ENCODE measurements at places on chromosomes 2 and 18. TPM values are rescaled to one million over a fixed set of nuclear protein-coding genes. Genes with fewer than 3 reads are reported as not detected.

Gene PTPN18
- 120 TPM for total RNA-seq

Gene MSTN
- 0.35 TPM for total RNA-seq

Gene WNT6
- 0.41 TPM for total RNA-seq

Gene STAMBP
- 42.5 TPM for total RNA-seq

Gene PAIP2B
- total RNA-seq: 6.5 TPM

Gene PLEK
- 16.0 TPM for total RNA-seq

Gene FKBP1B
- 7.2 TPM for total RNA-seq

Gene IL1R2
- 39.8 TPM for total RNA-seq

Gene NRP2
- total RNA-seq: 300 TPM

Gene DHX57
- total RNA-seq: 10.5 TPM

Gene PRSS56
- not detected for total RNA-seq

Gene MBD1
- 75.1 TPM for total RNA-seq

Gene C2orf15
- 3.6 TPM for total RNA-seq

Gene NMUR1
- total RNA-seq: 0.57 TPM

Gene LOXL3
- total RNA-seq: 4.4 TPM

Gene DSG4
- 0.26 TPM for total RNA-seq

Gene LYG2
- total RNA-seq: not detected

All from mucosa of descending colon (tissue), 3 donors.